Effector memory CD8-positive, alpha-beta T cell (primary cell): ENCODE measurements at places on chromosomes 3 and 15.

GRCh38 chr3:185561374-185561943, 9.1 kb upstream of the LIPH start:
- H3K36me3 ChIP-seq, result peaks cover 3% of the 10 kb centered on the region
- peaks cover 25% of the 10 kb centered on the region for H3K27me3 ChIP-seq
- peaks cover 10% of the 10 kb centered on the region for H3K4me1 ChIP-seq
- H3K27ac ChIP-seq, result no peak overlapping the region
- DNase-seq, result no peak

DNA sequence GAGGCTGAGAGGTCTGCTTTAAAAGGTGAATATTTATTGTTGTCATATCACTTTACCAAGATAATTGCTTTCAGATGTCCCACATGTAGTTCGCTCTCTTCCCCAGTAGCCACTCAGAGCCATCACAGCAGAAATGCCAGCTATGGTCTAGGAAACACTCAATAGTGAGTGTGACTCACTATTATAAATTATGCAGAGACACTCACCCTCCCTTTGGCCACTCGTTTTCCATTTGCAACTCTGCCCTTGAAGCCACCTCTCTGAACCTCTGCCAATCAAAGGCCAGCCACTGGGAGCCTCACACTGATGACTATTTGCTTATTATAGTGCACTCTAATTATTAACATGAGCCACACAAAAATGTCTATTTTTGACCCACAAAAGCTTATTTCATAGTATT, 328.1 kb upstream of the ATP10A start:
- DNase-seq, result no peak
- no peak overlapping the region for H3K4me3 ChIP-seq
- H3K27ac ChIP-seq, result no peak overlapping the region
- H3K27me3 ChIP-seq, result no peaks in the 10 kb centered on the region
- H3K4me1 ChIP-seq, result no peaks in the 10 kb centered on the region

GRCh38 chr3:19539518-19540392, 391.4 kb downstream of the KCNH8 start:
- no peak for DNase-seq
- H3K36me3 ChIP-seq, result no peaks in the 10 kb centered on the region
- H3K27ac ChIP-seq, result no peak overlapping the region
- H3K4me3 ChIP-seq, result no peak overlapping the region
- no peaks in the 10 kb centered on the region for H3K4me1 ChIP-seq
- H3K27me3 ChIP-seq, result no peaks in the 10 kb centered on the region

DNA sequence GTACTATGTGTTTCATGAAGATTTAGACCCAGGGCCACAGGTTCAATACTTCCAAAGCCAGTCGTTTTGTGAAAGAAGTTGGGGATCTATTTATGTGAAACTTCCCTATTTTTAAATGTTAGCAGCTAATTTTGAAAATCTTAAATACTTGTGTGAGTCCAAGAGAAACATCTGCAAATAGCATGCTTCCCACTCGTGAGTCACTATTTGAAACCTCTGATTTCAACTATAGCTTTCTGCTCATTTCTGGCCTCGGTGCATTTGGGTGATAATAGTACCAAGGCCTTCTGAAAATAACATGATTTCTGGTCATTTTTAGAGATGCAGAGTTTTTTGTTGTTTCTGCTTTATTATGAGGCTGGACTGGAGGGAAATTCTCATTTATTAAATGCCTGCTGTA, 110.0 kb downstream of the OPA1 start:
- no peaks in the 10 kb centered on the region for H3K27me3 ChIP-seq
